Epithelial cell of prostate (primary cell): ENCODE measurements at places on chromosomes 3 and 15.
A peak's percentile ranks its signal among the peaks of the same experiment; 100 is the strongest.

DNA sequence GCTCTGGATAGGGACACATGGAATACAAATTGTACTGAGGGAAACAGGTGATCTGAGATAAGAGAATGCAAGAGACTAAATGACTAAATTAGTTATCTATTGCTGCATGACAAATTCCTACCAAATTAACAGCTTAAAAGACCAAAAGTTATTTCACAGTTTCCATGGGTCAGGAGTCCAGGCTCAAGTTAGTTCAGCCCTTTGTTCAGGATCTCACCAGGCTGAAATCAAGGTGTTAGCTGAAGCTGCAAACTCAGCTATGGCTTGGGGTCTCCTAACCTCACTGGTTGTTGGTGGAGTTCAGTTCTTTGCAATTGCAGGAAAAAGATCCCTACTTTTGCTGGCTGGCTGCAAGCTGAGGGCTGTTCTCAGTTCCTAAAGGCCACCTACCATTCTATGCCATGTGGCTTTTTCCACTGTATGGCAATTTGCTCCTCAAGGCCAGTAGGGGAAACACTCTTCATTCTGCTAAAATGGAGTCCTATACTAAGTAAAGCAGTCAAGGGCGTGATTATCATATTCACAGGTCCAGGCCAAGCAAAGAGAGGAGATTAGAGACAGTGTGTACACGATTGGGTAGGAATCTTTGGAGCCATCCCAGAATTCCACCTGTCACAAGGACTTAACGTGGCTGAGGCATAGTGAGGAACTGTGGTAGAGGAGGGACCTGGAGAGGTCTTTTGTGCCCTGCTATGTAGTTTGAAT is 53.7 kb downstream of the THRB start:
- no peak for DNase-seq

DNA sequence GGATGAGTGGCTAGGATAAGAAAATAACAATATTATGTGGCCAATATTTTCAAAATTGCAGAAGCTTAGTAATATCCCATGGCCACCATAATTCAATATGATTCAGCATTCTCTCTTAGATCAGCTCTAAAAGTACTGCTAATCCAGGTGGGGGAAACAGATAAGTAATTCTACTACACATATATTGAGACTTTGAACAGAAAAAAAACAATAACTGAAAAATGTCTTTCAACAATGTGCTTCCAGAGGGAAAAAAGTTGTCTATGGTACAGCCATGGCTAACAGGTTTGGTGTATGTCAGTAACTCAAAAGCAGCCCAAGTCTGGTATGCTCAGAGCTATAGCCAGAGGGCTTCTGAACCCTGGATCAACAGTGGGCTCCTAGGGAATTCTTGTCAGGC is 42.4 kb upstream of the PPIB start:
- DNase-seq: no peak

DNA sequence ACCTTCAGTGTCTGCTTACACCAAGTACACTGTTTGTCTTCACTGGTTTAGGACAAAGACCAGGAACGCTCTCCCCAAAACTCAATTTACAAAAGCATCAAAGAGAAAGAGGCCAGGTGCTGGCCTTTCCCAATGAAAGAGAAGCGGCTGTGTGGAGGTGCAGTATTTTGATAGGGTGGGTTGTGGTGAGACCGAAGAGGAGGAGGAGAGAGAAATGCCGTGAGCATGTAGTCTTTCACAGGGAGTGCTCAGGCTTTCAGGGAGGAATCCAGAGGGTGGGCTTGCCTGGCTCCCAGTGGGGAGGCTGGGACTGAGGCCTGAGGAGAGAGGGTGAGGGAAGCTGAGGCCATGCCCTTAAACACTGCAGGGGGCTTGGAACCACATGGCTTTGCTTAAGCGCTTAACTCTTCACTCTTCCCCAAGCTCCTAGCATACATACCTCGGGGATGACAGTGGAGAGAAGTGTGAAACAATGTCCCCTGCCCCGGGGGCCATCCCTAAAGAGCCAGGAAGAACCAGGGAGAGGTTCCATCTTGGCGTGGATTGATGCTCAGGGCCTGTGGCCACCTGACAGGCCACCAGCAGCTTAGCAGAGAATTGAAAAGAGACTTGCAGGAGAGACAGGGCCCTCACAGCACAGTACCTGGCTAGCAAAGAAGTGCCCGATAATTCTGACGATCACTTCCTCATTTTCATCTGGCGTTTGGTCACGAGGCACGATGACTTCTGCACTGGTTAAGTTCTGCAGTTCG is 60.5 kb downstream of the SENP2 start:
- DNase-seq: no peak

DNA sequence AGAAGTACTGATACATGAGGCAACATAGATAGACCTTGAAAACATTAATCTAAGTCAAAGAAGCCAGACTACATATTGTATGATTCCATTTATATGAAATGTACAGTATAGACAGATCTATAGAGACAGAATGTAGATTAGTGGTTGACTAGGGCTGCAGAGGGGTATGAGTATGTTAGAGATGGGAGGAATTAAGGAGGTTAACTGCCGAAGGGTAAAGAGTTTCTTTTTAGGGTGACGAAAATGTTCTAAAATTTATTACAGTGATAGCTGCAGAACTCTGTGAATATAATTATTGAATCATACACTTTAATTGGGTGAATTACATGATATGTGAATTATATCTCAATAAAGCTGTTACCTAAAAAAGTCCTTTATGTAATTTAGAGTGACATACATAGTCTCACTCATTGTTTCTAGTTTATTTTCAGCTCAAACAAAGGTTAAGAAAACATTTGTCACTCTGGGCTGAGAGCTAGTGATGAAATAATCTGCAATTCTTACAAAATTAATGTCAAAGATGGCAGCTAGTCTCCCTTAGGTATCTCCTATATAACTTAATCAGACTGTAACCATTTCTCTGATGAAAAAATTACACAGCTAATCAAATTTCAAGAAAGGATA is 61.4 kb downstream of the DENND4A start:
- DNase-seq: no peak

DNA sequence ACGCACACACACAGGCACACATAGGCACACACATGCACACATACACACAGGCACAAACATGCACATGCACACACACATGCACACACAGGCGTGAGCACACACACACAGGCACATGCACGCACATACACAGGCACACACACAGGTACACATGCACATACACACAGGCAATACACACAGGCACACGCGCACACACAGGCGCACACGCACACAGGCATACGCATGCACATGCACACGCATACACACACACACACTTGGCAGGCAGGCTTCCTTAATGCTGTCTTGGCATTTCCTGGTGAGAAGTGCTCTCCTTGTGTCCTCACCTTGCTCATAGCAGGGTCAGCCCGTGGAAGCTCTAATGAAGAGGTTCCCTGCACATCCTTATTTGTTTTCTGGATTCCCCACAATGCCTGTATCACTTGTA is 8.4 kb upstream of the SLCO2A1 start:
- DNase-seq: no peak

DNA sequence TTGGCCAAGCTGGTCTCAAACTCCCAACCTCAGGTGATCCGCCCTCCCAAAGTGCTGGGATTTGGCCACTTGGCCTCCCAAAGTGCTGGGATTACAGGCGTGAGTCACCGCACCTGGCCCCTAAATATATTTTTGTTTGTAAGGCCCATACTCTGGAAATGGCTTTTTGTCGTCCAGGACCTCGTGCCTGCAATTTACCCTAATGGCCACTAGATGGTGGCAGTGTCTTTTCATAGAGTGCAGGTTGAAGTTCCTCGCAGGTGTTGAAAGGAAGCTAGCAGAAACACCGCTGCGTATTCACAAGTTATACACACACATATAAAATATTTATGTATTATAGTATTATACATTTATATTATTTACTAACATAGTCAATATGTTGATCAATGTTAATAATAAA is 97.2 kb downstream of the LRTM1 start:
- DNase-seq: no peak

GRCh38 chr15:98803228-98804056 is 155.1 kb downstream of the IGF1R start:
- peak; percentile 70 for DNase-seq

- DNase-seq: no peak
Observed at GRCh38 chr3:11544412-11545181, 99.1 kb downstream of the VGLL4 start.

DNA sequence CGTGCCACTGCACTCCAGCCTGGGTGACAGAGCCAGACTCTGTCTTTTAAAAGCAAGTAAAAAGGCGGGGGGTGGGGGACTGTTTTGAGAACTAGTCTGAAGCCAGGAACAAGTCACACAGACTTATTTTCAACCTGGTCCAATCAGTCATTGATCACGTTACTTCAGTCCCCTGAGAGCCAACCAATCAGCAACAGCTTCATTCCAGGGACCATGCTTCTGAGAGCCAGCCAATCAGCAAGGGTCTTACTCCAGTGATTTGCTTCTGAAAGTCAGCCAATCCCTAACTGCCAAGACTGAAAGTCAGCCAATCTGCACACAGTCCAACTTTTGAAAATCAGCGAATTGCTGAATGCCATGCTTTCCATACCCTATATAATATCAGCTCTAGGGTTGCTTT is 48.6 kb upstream of the C15orf39 start:
- DNase-seq: no peak

- no peak for DNase-seq
Observed at GRCh38 chr3:37024092-37024491, 30.8 kb downstream of the MLH1 start.

DNA sequence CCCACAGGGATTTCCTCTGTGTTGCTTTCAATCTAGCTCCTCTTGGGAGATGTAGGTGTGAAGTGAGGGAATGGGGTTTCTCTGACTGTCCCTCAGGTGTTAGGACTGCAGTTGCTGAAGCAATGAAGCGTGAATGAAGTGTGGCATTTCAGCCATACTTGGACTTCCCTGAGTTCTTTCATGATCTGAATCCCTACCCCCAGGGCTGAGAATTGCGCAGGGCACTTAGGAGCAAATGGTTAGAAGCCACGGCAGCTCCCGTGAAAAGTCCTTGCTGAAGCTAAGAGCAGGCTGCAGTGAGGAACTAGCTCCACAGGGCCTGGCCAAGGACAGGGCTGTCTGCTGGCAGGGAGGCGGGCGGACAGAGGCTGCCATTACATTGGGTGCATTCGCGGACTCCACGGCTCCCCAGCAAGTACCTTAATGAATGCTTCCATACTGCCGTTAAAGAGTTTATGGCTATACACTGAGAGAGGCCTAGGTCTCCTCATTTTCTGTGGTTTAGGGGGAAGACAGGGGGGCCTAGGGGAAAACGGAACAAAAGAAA is 69.0 kb upstream of the RAD18 start:
- no peak for DNase-seq

DNA sequence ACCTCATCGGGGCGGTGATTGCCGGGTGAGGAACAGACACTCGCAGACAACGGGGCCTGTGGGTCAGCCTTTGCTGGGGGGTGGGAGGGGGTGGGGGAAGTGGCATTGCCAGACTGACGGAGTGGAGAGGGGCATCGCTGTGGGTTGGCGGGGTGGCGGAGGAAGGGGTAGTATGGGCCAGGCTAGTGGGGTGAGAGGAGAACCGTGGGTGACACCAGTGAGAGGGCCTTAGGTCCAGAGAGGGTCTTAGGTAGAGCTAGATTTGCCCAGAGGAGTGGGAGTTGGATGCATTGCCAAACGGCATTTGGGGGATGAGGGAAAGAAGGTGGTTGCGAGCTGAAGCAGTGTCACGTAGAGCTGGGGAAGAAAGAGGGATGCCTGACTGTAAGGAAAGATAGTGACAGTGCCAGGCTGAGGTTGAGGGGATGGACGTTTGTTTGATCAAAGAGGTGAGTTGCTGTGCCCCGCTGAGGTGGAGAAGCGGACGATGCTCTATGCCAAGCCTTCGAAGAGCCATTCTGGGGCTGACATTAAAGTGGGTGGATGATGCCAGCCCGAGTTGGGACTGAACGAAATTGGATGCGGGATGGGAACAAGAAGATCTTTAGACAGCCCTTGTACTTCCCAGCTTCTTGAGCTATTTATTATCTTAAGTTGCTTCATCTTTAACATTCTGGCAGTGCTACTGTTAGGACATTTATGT is 572 bp downstream of the DNAJB11 start:
- DNase-seq: no peak

GRCh38 chr3:161964857-161965256 is 468.2 kb downstream of the OTOL1 start:
- no peak for DNase-seq

DNA sequence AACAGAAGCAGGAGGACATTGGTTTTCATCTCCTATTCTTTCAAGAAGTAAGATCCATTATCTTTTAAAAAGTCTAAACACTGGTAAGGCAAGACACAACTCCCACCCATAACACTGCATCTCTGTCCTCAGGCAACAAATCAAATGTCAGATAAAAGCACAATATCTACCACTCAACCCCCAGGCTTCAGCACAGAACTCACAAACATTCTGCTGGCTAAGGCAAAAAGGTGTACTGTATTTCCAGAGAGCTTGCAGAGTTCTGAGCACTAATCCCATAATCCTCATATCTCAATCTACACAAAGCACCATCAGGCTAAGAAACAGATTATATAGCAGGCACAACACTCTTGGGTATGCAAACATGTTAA is 20.9 kb downstream of the RAF1 start:
- DNase-seq: no peak

DNA sequence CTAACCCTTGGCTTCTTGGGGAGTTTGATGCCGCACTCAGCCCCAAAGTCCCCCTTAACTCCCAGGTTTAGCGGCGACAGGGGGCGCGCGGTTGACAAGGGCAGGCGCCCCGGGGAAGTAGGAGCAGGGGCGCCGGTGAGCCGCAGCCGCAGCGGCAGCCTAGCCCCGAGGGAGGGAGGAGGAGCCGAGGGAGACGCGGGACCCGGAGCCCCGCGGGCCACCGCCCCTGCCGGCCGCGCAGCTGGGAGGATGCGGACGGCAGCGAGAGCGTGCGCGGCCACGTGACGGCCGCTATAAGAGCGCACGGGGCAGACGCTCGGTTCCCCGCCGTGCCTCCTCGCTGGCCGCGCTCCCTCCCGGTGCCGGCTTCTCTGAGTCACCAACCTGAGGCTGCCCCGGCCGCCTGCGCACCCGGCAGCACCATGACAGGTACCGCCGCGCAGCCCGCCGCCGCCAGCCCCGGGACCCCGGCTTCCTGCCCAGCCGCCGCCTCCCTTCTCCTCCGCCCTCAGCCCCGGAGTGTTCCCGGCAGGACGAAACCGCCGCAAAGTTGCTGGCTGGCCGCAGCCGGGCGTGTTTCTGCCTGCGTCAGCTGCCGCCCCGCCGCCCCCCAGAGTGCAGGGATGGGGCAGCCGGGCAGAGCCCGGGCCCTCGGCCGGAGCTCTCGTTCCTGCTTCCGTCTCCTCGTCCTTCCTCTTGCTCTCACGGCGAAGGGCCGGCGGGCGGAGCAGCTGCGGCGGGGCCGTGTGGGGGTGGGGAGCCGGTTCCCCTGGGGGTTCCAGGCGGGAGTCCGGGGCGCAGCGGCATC is at the start of gene GYG1:
GYG1 (plus strand) TSS at position 322 of the 808 bp plus-strand sequence; CDS start at position 423, 101 bp downstream.
- no peak for DNase-seq

DNA sequence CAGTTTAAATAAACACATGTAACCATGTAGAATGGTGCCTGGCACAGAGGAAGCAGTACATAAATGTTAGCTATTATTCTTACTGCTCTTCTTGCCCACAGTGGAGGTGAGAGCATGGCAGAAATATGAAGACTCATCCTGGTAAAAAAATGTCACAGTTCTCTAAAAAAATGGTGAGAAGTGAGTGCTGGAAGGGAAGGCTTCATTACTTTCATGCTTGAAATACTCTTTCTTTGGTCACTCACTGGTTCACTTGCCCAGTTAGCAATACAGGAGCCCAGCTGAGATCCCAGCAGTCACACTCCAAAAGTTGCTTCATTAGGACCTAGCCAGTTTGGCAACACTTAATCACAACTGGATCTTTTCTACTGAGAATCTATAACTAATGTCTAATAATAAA is 1017.2 kb downstream of the TUSC7 start:
- DNase-seq: no peak
